ENCODE measurements at places on chromosomes 7 and 10. TPM values are rescaled to one million over a fixed set of nuclear protein-coding genes. Genes with fewer than 3 reads are reported as not detected.

Gene ATOH7
- not detected for polyA plus RNA-seq

Gene UNC5B
- polyA plus RNA-seq, result 8.1 TPM

Gene MACC1
- polyA plus RNA-seq, result 0.07 TPM

Gene ARHGAP12
- polyA plus RNA-seq, result 19.2 TPM

Gene NODAL
- not detected for polyA plus RNA-seq

Gene MAGI2
- polyA plus RNA-seq, result 3.1 TPM

Gene CLCN1
- not detected for polyA plus RNA-seq

Gene CYP3A4
- polyA plus RNA-seq, result not detected

Gene PNLIPRP3
- not detected for polyA plus RNA-seq

Gene ZWINT
- polyA plus RNA-seq, result 14.0 TPM

Measured in AG04450 (cell line).